ENCODE measurements at places on chromosomes 1 and 21. TPM values are rescaled to one million over a fixed set of nuclear protein-coding genes. Genes with fewer than 3 reads are reported as not detected.

The IGSF21 gene
- polyA plus RNA-seq: not detected

The GFI1 gene
- 0.41 TPM for polyA plus RNA-seq

The SRSF10 gene
- polyA plus RNA-seq: 131 TPM

DNA sequence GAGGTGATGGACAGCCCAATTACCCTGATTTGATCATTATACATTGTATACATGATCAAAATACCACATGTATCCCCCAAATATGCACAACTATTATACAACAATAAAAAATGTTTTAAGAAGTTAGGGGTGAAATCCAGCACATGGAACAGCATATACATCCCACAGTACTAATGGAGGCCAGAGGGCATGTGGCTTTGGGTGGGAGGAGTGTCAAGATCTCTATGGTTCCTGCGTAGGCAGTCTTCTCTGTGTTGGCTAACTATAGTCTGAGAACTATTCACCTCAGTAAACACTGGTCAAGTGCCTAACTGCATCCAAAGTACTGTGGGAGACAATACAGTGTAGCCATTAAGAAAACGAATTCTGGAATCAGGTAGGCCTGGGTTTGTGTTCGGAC is 74.1 kb downstream of the GADD45A start:
- DNase-seq: no peak

- DNase-seq: no peak
These were observed 42.6 kb upstream of the A3GALT2 start for GRCh38 chr1:33363470-33363861.

- no peak for DNase-seq
These were observed 28.8 kb downstream of the HEATR1 start for GRCh38 chr1:236575523-236575922.

- no peak for DNase-seq
These were observed 21.6 kb downstream of the PSEN2 start for GRCh38 chr1:226891846-226892523.

DNA sequence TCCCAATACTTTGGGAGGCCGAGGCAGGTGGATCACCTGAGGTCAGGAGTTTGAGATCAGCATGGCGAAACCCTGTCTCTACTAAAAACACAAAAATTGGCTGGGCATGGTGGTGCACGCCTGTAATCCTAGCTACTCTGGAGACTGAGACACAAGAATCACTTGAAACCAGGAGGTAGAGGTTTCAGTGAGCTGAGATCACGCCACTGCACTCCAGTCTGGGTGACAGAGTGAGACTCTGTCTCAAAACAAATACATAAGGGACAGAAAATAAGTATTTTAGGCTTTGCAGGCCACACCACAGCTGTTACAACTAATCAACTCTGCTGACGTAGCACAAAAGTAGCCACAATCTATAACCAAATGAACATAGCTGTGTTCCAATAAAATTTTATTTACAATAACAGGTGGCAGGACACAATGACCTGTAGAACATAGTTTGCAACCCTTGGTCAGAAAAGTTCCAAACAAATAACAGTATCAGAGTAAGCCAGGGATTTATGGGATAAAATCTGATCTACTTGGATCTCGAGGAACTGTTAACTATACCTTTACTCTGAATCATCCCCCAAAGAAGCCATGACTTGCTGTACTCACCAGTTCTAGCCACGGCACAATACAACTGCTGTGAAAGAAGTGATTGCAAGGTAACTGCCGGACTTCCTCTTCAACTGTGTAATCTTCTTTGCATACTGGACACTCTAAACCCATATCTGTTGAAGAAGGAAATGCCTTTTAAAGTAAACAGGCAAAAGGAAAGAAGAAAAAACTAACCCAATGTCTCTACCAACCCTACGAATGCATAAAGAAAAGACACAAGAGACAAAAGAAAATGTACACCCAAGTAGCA is 28.3 kb downstream of the CD160 start:
- no peak for DNase-seq

The NCAM2 gene
- polyA plus RNA-seq: 1.7 TPM

The OR2T11 gene
- polyA plus RNA-seq: not detected

DNA sequence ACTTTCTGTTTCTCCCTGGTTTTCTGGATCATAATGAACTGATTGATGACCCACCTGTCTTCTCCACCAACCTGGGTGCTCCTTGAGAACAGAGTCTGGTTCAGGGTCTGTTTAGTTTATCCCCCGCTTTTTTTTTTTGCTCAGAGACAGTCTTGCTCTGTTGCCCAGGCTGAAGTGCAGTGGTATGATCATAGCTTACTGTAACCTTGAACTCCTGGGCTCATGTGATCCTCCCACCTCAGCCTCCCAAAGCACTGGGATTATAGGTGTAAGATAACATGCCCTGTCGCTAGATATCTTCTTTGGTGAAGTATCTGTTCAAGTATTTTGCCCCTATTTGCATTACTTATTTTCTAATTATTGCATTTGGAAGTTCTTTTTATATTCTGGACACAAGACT is 30.2 kb upstream of the CITED4 start:
- no peak for DNase-seq

Measured in hepatocyte (in vitro differentiated cells).